ENCODE measurements at places on chromosomes 16 and 17. TPM values are rescaled to one million over a fixed set of nuclear protein-coding genes. Genes with fewer than 3 reads are reported as not detected.

The MED9 gene
- total RNA-seq = 18.9 TPM

The ODAD4 gene
- 0.56 TPM for total RNA-seq

The ZNF469 gene
- total RNA-seq = 5.9 TPM

The TBC1D3L gene
- total RNA-seq = 4.3 TPM

The PKD1 gene
- total RNA-seq = 116 TPM

The ZNF286A gene
- total RNA-seq = 31.2 TPM

The TSNAXIP1 gene
- total RNA-seq = 1.2 TPM

The KRT39 gene
- not detected for total RNA-seq

The CRHR1 gene
- total RNA-seq = not detected

The NPTX1 gene
- total RNA-seq = 0.57 TPM

The SLC52A1 gene
- total RNA-seq = not detected

The FASN gene
- 35.6 TPM for total RNA-seq

The HOXB13 gene
- not detected for total RNA-seq

The HS3ST6 gene
- not detected for total RNA-seq

The LLGL2 gene
- total RNA-seq = 39.7 TPM

All from B cell (primary cell).